Tibial artery (tissue), 4 donors: ENCODE measurements at places on chromosomes 1 and 21.

DNA sequence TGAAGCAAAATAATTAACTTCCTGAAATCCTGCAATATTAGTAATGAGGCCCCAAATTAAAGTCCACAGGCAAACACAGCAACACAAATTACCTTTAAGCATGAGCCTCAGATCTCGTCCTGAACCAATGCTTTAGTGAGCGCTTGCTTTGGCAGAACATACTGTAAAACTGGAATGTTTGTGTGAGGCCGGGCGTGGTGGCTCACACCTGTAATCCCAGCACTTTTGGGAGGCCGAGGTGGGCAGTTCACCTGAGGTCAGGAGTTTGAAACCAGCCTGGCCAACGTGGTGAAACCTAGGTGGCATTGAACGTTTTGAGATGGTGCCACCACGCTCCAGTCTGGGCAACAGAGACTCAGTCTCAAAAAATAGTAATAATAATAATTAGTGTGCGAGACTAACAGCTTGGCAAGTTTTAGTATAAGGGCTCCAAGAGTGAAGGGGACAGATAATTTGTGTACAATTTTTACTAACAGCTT lies 17.8 kb downstream of the SFPQ start:
- DNase-seq: no peak

DNA sequence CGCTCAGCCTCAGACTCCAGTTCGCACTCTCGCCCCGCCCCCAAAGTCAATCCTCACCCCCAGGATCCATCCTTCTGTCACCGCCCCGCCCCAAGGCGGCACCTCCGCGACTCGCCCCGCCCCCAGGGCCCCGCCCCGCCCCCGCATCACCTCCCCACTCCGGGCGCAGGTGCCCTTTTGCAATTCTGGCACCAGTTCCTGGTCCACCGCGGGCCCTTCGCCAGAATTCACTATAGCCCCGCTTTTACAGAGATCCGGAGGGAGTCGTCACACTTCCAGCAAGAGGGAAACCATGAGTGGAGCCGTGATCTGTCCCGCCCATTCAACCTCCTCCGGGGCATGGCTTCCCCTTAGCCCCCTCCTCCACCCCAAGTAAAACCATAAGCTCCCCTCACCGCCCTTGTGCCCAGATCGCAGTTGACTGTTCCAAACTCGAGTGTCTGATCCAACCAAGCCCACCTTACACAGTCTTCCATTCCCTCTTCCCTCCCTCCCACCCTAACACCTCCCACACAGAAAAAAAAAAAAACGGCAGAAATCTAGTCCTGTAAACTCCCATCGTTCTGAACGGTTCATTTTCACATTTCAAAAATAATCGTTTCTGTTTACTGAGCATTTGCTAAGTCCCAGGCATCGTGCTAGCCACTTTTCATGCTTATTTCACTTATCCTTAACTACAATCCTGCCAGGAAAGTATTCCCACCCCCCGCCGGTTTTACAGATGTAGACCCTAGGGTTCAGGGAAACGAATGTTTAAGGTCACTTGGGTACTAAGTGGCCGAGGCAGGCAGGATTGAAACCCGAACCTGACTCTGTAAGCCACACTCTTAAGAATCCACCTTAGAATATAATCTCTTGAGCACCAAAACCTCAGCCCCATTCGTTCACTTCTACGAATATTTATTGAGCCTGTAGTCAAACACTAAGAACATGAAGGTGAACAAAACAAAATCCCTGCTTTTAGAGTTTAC lies 1.3 kb upstream of the DNAJC16 start:
- DNase-seq: peak; percentile 100

DNA sequence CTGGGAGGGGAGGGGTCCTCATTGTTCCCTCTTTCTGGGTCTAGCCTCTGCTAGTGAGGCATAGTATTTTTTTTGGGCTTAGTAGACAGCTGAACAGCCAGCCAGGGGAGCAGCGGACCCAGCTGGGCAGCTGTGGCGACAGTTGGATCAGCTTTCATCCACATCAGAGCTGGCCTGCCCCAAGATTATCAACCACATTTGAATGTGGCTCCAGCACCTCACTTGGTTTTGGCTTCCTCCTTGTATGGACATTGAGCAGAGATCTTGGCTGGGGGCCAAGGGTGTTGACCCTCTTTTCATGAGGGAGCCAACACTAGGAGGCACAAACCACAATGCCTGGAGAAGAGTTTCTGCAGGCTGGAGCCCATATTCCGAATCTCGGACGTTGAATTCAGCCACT lies 25.0 kb downstream of the WNT4 start:
- no peak for DNase-seq

DNA sequence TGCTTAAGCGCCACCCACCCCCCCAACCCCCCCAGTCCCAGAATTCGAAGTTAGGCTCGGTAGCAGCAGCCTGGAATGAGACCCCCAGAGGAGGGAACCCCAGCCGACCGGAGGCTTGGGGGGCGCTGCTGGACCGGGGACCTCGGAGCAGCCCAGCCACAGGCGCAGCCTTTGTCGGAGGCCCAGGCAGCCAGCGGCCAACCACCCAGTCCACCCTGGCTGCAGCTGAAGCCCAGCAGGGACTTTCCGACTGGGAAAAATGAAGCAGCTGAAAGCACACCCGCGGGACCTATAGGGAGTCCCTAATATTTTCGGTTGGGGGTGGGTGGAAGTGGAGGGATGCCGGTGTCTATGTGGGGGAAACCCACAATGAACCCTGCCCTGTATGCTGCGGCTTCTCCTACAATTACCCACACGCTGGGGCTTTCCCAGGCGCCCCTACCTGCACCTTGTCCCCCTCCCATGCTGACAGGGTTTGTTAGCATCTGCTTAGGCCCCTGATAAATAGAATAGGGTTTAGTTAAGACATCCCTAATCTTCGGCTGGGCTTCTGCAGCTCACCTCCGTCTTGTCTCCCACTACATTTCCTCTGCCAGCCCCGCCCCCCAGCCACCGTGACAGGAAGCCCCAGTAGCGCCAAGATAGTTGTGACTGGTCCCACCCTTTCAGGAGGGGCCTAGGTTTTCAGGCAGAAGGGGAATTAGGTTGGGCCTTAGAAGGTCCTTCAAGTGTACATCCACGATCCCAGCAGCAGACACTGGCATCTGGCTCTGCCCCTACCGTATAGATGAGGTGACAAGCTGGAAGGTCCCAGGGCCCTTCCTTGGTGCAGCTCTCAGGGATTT lies 838 bp downstream of the CCDC28B start:
- DNase-seq: peak; percentile 78
